ENCODE measurements at places on chromosomes 12 and 14.

GRCh38 chr14:68374682-68375081 is 418.2 kb downstream of the ZFP36L1 start:
- no peak for DNase-seq
- no peak overlapping the region for H3K27ac ChIP-seq
- H3K36me3 ChIP-seq = no peaks in the 10 kb centered on the region
- no peak overlapping the region for H3K4me3 ChIP-seq
- no peaks in the 10 kb centered on the region for H3K4me1 ChIP-seq
- no peaks in the 10 kb centered on the region for H3K27me3 ChIP-seq

DNA sequence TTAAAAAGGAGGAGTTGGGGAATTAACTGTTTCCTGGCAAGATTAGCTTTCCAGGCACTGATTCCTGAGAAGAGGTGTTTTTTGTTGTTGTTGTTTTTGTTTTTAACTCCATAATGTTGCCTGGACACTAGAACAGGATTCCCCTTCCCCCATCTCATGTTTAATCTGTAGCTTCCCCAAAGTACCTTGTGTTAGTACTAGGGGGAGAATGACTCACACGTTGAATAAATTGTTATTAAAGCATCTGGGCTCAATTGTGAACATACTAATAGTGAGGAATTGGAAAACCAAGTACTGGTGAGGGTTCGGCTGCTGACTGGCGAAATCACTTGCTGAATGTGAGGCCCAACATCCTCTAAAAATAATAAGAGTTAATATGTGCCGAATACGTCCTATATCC is 1.3 kb upstream of the GNG2 start:
- no peaks in the 10 kb centered on the region for H3K27me3 ChIP-seq
- H3K36me3 ChIP-seq = no peaks in the 10 kb centered on the region
- H3K4me3 ChIP-seq = no peak overlapping the region
- H3K4me1 ChIP-seq = peaks cover 12% of the 10 kb centered on the region

DNA sequence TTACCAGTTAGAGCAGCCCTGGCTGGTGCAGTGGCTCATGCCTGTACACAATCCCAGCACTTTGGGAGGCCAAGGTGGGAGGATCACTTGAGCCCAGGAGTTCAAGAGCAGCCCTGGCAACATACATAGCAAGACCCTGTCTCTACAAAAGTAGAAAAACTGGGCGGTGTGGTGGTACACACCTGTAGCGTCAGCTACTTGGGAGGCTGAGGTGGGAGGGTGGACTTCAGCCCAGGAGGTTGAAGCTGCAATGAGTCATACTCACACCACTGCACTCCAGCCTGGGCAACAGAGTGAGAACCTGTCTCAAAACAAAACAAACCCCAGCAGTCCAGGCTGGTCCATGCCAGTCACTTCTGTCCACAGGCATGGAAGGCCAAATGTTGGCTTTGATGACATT is 7.4 kb downstream of the COX14 start:
- DNase-seq = no peak
- no peaks in the 10 kb centered on the region for H3K4me1 ChIP-seq
- no peak overlapping the region for H3K27ac ChIP-seq
- H3K4me3 ChIP-seq = no peak overlapping the region
- H3K36me3 ChIP-seq = no peaks in the 10 kb centered on the region

DNA sequence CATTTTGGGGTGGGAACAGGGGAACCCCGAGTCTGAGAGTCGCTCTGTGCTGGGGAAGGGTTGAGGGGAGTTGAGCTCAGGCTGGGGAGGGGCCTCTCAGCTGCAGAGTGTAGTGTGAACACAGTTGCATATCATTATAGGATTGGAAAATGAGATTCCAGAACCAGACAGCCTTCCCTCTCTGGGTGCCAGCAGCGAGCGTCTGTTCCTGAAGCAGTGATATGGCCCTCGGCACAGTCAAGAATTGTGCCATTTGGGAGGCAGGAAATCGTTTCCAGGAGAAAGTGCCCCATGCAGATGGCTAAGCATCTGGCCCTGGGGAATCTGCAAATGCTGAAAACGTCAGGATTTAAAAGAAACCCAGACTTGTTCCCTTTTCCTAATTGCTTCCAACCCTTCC is 70.4 kb upstream of the SFSWAP start:
- no peaks in the 10 kb centered on the region for H3K27me3 ChIP-seq
- no peak overlapping the region for H3K27ac ChIP-seq
- H3K36me3 ChIP-seq = no peaks in the 10 kb centered on the region
- no peak for DNase-seq
- no peak overlapping the region for H3K4me3 ChIP-seq

Measured in fibroblast of lung (primary cell).